Dermis blood vessel endothelial cell (primary cell): ENCODE measurements at places on chromosomes 4 and X. TPM values are rescaled to one million over a fixed set of nuclear protein-coding genes. Genes with fewer than 3 reads are reported as not detected.

DNA sequence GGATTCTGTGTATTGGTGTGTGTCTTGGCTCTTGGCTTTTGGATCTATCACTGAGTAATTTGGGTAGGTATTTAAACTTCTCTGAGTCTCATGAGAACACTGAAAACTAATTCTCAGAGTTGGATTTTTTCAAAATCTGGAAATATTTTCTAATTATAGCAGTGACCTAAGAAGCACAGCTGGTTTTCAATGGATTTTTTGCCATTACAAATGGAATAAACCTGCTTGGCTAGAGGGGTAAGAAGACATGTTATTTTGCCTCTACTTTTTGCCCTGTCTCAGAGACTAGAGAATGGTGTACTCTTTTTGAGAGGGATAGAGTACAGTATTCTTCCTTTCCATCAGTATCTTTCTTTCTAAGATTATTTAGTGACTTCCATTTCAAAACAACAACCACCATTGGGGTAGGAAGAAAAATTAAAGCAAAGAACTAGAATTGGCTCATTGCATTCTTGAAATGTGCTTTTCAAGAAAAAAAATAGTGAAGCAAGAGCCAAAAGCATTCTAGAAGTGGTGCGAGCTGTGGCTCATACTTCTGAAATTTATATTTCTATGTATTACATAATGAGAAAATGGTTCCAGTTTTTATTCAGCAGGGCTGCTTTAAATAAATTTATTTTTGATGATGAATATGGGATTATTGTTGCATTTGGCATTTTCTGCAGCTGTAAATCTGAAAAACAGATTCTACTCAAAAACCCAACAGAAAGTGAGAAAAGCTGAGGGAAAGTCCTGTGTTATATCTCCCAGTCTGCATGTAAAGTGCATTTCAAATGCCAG, 850.2 kb upstream of the SLIT2 start:
- no peak for DNase-seq

DNA sequence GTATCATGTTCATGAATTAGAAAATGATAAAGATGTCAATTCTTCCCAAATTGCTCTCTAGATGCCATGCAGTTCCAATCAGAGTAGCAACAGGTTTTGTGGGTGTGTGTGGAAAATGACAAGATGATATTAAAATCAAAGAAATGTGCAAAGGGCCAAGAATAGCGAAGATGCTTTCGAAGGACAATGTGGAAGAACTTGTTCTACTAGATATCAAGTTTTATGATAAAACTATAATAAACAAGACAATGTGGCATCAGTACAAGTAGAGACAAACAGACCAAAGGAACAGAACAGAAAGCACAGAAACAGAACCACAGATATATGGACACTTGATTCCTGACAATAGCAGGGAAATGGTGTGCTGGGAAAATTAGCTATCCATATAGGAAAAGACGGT, 9.0 kb downstream of the TAB3 start:
- DNase-seq: no peak

- DNase-seq: no peak
These were observed 65.5 kb upstream of the GNPDA2 start for GRCh38 chr4:44791831-44792230.

DNA sequence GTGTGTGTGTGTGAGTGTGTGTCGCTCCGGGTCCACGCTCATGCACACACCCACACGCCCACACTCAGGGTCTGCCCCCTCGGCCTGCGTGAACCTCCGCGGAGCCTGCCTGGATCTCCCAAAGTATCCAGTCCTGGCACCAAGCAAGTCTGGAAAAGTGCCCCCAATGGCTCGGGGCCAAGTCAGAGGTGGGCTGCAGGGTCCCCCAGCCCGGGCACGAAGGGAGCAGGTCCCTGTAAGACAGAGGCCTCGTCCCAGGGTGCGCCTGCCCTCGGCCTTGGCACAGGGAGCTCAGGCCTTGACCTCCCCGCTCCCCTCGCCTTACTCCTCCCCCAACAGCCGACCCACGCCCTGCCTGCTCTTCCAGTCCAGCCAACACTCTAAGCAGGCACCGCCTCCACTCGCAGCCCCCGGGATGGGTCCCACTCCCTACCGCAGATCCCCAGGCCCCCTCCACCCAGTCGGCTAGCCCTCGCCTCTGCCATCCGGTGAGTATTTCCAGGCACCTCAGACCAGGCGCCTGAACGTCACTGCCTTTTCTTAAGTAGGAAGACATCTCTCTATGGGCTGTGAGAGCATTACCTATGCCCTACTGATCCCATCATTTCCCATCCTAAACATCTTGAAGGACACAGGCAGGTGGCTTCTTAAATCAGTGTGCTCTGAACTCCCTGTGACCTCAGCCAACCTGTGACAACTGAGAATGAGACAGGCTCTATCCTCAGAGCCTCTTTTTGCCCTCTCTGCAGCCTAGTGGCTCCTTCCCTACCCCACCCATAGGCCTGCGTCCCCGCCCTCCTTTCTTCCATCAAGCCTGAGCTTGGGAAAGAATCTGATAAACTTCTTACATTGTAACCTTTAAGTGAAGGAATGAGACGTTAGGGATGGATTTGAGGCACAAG, 704 bp downstream of the FAM114A1 start:
- DNase-seq: peak; percentile 60

- no peak for DNase-seq
These were observed 12.4 kb upstream of the RADX start for GRCh38 chrX:106599411-106599810.

- DNase-seq: no peak
These were observed 178.3 kb downstream of the RASL11B start for GRCh38 chr4:53040459-53040815.

- DNase-seq: no peak
These were observed 29.2 kb downstream of the ARSJ start for GRCh38 chr4:113950207-113950606.

GRCh38 chrX:153032397-153033118, 23.7 kb upstream of the PNMA3 start:
- peak; percentile 67 for DNase-seq

DNA sequence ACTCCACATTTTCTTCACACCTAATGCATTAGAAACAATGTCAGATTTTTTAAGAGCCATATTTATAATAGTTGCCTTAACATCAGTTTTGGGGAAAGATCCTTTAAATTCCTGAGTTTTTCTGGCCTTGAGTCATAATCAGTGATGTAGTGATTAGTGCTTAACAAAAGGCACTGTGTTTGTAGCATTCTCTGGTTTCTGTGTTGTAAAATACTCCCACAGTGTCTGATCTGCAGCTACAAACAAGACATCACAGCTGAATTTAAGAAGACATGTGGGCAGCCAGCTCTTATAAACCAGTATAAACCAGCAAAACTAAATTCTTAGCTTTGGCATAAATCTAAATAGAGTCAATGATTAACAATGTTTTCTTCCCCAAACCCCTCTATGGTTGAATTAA, 233.8 kb downstream of the FSTL5 start:
- peak; percentile 5 for DNase-seq

GRCh38 chrX:140360284-140360683, 144.6 kb downstream of the SOX3 start:
- no peak for DNase-seq

GRCh38 chrX:72539822-72540221, 32.8 kb downstream of the HDAC8 start:
- no peak for DNase-seq

- no peak for DNase-seq
These were observed 13.6 kb upstream of the TIMM8A start for GRCh38 chrX:101362116-101362515.

DNA sequence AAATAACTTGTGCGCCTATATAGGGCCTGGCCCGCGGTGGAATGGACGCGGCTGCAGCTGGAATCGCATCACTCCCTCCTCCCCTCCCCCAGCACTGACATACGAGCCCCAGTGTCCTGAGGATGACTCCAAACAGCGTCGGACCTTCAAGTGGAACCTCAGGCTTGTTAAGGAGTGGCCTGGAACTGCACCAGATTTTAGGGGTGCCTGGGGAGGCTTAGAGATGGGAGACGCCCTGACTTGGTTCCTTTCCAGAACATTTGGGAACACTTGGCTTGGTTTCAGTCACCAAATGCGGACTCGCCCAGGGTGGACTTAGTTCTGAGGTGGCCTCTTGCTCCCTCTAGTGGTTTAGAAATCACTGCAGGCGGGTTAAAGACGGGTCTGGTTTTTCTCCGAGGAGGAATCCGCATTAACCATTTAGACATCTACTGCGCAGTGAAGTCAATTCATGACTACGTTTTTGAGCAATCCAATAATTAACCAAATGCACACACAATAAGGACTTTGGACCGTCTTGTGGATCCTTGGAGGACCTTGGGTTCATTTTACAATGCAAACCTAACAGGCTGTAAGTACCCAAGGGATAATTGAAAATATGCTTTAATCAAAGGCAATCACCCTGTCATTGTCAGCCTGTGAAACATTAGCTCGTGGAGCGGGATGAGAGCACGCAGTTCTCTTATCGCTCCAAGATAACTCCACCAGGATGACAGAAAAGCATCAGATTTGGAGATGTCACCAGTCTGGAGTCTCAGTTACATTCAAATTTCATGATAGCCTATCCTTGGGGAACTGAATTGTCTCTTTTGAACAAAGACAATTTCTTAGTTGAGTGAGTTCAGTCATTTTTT, 11.2 kb upstream of the PDGFRA start:
- DNase-seq: peak; percentile 89

- DNase-seq: no peak
These were observed 69.5 kb upstream of the ANK2 start for GRCh38 chr4:112979881-112980421.

- peak; percentile 49 for DNase-seq
These were observed 22.4 kb upstream of the STIM2 start for GRCh38 chr4:26837993-26838842.

- peak; percentile 42 for DNase-seq
These were observed 369.6 kb downstream of the PCDH7 start for GRCh38 chr4:31089815-31090214.

The KLB gene
- total RNA-seq: under 0.01 TPM in 1 of 2 replicates, not detected in the other

The GYG2 gene
- total RNA-seq: 0.23 and 0.68 TPM in 2 replicates

The EGF gene
- under 0.01 and 1.0 TPM in 2 replicates for total RNA-seq

The MAGEE1 gene
- total RNA-seq: 0.68 and 1.2 TPM in 2 replicates

The MAGEA8 gene
- total RNA-seq: not detected in 2 replicates

The UGT8 gene
- 0.05 and 0.51 TPM in 2 replicates for total RNA-seq
